Stimulated activated naive CD8-positive, alpha-beta T cell treated with anti-CD3 and anti-CD28 coated beads, Interleukin-15, Interleukin-2, amounts not matched to agents 100 U/mL and 50 U/mL, for 24 hours (primary cell): ENCODE measurements at places on chromosomes 7 and 10.

DNA sequence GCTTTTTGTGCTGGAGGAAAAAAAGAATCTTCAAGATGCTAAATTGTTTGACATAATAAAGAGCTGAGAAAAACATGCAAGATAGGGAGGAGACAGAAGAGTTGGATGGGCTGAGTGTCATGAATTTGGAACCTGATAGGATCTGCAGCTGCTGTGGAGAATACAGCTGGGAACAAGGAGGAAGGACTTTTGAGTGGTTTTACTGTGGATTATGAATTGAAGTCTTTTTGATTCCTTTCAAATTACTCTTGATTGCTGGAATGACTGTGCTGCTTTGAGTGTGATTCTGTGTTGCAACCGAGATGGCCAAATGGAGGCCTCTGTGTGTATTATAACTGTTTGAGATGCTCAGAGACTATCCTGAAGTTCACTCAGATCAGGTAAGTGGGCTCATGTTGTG lies 4.0 kb downstream of the EFCAB10 start:
- DNase-seq = no peak

GRCh38 chr10:122220736-122221135 lies 50.4 kb upstream of the BTBD16 start:
- DNase-seq = no peak

- no peak for DNase-seq
These were observed 246.1 kb downstream of the REEP3 start for GRCh38 chr10:63767138-63767801.

GRCh38 chr10:53358536-53358935 lies 586.0 kb upstream of the MBL2 start:
- no peak for DNase-seq

DNA sequence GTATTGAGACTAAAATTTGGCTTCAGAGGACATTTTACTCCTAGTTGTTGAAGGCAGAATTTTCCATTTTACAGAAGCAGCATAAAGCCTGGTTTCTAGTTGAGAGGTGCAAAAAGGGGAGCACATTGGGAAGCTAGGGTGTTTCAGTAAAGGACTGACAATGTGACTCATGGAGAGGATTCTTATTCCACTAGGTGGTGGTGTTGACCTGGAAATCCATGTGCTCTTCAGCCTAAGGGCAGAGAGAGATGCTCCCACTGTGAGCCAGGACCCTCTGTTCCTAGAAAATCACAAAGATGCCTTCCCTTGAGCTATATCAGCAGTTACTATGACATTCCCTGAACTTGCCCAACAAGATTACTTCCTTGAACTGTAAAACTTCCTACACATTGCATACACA lies 687.8 kb downstream of the IPMK start:
- no peak for DNase-seq

GRCh38 chr7:69701288-69701687 lies 103.0 kb downstream of the AUTS2 start:
- no peak for DNase-seq

GRCh38 chr10:5910323-5911100 lies 20.5 kb downstream of the FBH1 start:
- no peak for DNase-seq

DNA sequence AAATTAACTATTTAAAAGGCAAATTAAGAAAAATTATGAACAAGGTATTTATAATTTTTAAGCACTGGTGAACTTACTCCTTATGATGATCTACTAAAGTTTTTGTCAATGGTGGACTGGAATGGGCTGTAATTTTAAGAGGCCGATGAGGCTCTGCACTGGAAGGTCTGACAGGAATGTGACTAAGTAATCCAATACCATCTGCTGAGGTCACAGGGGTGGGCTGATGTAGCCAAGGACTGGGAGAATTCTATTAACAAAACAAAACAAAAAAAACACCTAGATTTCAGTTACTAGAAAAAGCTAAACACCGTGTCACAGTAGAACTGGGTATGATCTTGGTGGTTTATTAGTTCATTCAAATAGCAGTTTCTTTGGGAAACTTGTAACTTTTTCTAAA lies 75.9 kb downstream of the NRBF2 start:
- no peak for DNase-seq

- no peak for DNase-seq
These were observed 268.6 kb downstream of the SEC23IP start for GRCh38 chr10:120161111-120161510.

DNA sequence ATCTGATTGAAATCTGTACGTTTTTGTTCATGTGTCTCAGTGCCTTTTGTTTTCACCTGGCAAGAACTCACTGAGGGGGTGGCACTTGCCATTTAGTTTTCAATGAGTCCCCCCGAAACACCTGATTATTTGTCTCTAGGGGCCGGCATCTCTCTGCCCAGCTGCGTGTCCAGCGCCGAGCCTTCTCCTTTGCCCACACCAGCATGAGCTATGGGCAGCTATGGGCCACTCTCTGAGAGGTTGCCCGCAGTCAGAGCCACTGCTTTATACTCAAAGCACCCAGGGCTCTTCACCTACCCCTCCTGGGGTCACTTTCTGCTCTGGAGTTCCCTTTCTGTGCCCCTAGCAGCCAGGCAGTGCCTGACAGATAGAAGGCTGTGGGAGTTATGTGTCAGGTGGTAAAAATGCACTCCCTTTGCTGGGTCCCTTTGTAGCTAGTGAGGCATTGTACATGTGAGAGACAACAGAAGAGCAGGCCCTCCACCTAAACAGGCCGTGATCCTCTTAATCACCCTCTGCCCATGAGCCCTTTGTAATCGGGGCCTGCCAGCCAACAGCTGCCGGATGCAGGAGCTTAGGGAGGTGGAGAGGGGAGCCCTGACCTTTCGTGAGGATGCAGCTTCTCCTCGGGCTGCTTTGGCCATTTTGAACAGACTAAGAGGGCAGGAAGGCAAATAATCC lies 133.1 kb upstream of the NPS start:
- DNase-seq = no peak

- no peak for DNase-seq
These were observed 255.5 kb upstream of the CXCL12 start for GRCh38 chr10:44640429-44640828.

- DNase-seq = no peak
These were observed 165.9 kb downstream of the AUTS2 start for GRCh38 chr7:69764147-69764546.

- no peak for DNase-seq
These were observed 33.0 kb downstream of the TMEM106B start for GRCh38 chr7:12244129-12244528.

DNA sequence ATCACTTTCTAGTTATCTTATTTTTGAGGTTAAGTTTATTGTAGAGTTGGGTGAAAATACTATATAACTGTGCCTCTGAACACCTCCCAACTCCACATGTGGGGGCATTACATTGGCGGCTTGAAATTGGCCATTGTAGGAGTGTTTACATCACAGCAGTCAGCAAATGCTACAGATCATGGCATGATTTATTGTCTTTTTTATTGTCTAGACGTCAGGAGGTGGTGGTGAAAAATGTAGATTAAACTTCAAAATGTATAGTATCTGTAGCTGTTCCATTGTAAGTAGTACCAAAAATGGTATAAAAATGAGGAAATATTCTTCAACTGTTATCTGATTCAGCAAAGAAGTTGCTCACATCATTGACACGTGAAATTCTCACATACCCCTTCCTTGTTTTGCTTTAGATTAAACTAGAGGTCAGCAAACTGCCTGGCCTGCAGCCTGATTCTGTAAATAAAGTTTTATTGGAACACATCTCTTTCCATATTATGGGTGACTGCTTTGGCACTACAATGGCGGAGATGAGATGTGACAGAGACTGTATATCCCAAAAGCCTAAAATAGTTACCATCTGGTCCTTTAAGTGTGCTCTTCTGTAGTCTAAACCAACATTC lies 35.0 kb downstream of the TAF3 start:
- no peak for DNase-seq

- no peak for DNase-seq
These were observed 82.2 kb downstream of the JCAD start for GRCh38 chr10:29977171-29977570.

DNA sequence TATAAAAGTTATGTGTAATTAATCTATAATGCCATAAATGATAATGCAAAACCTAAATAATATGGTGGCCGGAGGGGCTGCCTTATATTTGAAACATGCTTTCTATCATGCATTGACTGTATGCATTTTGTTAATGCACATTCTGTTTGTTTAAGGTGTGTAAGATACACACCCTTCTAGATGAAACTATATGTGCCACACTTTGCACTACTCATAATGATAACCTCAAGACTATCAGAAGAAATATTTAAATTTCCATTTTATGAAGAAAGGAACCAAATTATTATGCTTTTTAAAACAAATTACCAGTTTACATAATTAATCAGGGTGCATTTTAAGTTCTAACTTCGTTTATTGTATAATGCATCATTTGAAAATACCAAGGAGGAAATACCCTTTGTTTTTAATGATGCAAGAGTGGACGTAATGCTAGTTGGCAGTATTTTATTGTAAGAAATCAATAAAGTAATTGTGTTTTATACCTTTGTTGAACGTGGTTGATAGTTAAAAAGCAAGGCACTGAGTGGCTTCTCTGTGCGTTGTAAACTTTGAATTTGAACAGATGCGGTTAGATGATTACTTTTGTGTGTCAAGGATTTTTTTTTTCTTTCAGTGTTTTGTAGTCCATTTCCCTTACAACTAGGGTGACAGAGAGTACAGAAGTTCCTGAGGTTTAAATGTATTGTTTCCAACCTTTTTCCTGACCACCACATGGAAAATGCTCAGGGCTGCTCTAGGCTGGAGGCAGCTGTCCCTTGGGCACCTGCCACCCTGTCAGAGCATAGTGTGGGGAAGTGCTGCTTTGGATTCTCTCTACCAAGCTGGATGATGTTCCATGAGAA lies 21.6 kb downstream of the NRBF2 start:
- DNase-seq = no peak

DNA sequence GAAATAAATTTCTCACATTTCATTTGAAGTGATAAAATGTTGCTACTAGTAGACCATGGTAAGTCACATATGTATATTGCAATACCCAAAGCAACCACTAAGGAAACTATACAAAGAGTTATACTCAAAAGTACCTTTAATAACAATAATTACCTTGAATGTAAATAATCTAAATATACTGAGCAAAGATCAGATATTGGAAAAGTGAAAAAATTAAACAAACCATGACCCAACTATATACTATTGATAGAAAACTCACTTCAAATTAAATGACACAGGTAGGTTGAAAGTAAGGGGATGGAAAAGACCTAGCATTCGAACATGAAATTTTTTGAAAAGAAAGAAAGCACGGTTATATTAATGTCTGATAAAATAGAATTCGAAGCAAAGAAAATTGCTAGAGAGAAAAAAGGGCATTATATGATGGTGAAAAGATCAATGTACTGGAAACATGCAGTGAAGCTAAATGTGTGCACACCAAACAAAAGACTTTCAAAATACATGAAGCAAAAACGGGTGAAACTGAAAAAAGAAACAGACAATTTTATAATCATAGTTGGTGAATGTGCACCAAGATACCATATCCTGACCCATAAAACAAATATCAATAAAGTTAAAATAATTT lies 29.1 kb downstream of the TFPI2 start:
- no peak for DNase-seq

DNA sequence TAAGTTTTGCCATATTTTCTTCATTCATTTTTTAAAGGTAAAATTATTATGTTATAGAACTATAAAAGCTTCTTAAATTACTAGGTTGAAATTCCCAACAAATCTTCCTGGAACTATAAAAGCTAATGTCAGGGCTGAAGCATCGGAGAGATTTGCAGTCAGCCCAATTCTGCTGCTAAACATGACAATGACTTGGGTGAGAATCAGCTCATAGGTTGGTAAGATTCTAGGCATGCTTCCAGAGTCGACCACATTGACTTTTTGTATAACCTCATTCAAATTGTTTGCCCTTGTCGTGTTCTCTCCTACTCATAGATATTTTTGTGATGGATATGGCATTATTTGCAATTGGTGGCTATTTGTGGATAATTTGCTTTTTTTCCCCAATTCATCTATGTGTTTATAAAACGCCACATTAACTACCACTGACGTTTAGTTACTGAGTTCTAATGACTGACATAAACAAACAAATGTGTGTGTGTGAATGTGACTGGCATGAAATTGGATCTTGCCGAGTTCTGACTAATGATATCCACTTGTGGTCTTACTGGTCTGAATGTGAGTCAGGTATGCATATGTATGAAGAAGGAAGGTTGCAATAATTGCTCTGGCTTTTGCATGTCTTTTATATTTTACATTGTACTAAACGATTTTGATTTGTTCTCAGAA lies 579.8 kb downstream of the PARD3 start:
- DNase-seq = no peak

GRCh38 chr7:100464210-100464660 lies at the start of gene SPACDR:
Gene SPACDR (minus strand): TSS chr7:100464260. CDS start chr7:100464025, 235 bp downstream.
- no peak for DNase-seq

DNA sequence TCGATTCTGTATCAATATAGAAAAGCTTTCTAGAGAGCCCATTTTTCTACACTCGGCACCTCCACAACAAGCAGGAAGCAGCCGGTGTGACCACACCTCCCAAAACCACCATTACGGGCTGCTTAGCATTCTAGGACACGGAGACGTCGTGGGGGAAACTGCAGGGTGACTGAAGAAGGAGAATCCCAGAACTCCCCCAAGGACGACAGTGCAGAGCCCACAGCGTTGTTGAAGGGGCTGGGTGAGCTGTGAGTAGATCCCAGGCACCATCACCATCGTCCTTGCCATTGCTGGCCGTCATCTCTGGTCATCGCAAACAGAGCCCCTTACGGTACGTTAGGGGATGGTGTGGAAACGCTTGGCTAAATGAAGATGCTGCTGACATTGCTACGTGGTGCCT lies 351.8 kb downstream of the PTPRN2 start:
- no peak for DNase-seq

GRCh38 chr10:26486304-26486703 lies 48.2 kb downstream of the APBB1IP start:
- DNase-seq = no peak

DNA sequence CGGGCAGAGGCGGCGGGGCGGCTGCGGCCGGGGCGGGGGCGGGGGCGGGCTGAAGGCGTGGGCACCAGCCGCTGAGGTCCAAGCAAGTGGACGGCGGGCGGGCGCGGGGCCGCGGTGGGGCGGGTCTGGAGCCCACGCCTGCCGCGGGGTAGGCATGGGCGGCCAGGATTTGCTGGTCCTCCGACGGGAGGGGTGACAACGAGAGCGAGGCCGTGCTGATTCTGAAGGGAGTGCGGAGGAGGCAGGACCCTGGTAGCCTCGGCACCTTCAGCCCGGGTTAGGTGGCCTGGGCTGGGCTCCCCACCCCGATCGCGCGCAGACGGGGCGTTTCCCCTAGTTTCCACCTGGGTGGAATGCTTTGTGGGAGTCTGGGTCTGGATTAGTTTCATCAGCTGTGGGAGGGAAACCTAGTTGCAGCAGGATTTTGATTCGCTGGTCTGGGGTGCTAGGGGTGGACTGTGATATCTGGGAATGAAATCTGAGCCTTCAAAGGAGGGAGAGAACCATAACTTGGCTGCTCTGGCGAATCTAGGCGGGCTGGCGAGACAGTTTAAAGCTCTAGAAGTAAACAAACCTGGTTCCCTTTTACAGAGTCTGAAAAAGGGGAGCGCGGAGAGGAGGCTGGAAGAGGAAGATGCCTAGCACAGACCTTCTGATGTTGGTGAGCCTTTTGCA lies 609 bp downstream of the SGPL1 start:
- peak; percentile 47 for DNase-seq

DNA sequence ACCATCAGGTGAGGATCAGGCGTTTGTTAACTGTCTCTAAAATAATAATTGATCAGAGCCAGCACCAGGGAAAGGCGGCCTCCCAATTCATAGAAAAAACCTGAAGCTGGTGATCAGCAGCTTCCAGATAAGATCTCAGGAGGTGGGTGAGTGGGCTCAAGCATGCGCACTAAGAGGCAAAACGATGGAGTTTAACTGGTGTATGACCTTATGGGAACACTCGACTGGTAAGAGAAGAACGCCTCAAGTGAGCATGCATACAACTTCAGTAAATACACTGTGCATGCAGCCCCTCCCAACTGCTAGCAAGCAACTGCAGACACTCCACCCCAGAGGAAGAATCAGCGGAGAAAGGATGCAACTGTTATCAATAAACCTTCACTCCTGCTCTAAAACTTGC lies 18.1 kb downstream of the RAPGEF5 start:
- no peak for DNase-seq
